ENCODE measurements at places on chromosomes 1 and 21. TPM values are rescaled to one million over a fixed set of nuclear protein-coding genes. Genes with fewer than 3 reads are reported as not detected.
A peak's percentile ranks its signal among the peaks of the same experiment; 100 is the strongest.

CYB561D1 gene
- total RNA-seq: 15.1 TPM

LRP8 gene
- total RNA-seq: 9.2 TPM

TNFRSF9 gene
- total RNA-seq: 0.47 TPM

RIPPLY3 gene
- total RNA-seq: 0.44 TPM

ZNF648 gene
- not detected for total RNA-seq

SUMO3 gene
- 88.2 TPM for total RNA-seq

GRCh38 chr1:230730977-230731376 is 16.2 kb upstream of the CAPN9 start:
- no peaks in the 10 kb centered on the region for H3K4me1 ChIP-seq
- H3K36me3 ChIP-seq: no peaks in the 10 kb centered on the region
- no peak for DNase-seq
- no peaks in the 10 kb centered on the region for H3K27me3 ChIP-seq
- H3K27ac ChIP-seq: no peak overlapping the region

DNA sequence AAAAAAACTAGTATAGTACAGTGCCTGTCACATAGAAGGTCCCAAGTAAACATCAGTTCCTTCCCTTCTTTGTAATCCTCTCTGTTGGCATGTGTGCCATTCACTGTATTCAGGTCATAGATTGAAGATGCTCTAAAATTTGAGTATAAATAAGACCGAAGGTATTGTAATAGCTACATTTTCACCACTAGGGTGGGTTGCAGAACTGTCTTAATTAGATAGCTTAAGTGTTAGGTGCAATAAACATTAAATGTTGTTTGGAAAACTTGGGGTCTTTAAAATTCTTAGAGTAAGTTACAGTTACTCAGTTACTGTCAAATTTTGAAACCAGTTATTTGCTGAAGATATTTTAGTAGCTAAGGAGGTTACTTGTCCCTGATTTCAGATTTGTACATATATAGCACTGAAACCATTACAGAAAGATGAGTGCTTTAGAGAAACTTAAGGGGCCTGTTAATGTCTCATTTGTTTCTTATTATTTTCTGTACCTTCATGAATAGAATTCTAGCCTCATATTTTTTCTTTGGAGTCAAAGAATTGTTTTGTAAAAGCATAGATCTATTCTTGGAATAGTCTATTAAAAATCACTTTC is 24.3 kb downstream of the PER3 start:
- no peaks in the 10 kb centered on the region for H3K27me3 ChIP-seq
- H3K27ac ChIP-seq: no peak overlapping the region
- peaks cover 87% of the 10 kb centered on the region for H3K36me3 ChIP-seq
- no peak overlapping the region for H3K4me3 ChIP-seq

DNA sequence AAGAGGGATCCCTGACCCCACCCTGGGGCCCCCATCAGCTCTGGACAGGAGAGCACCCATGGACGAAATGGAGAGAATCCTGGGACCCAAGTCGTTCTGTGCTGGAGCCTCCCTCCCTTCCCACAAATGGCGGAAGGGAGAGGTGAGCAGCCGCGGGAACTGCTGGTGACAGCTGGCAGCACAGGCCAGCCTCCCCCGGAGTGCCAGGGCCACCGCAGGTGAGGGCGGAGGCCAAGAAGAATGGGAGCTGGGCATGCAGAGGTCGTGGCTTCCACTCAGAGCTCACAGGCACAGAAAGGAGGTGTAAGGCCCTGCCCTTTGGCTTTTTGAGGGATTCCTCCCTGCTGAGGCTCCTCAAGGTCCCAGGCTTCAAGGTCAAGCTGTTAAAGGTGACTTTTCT is 24.6 kb downstream of the SLC1A7 start:
- peaks cover 9% of the 10 kb centered on the region for H3K4me1 ChIP-seq
- no peaks in the 10 kb centered on the region for H3K27me3 ChIP-seq
- DNase-seq: no peak
- no peak overlapping the region for H3K27ac ChIP-seq
- H3K36me3 ChIP-seq: no peaks in the 10 kb centered on the region

- no peaks in the 10 kb centered on the region for H3K36me3 ChIP-seq
- no peak overlapping the region for H3K27ac ChIP-seq
- H3K27me3 ChIP-seq: no peaks in the 10 kb centered on the region
- H3K4me3 ChIP-seq: no peak overlapping the region
- DNase-seq: no peak
Measured at GRCh38 chr1:89780721-89781120, 40.1 kb upstream of the LRRC8D start.

DNA sequence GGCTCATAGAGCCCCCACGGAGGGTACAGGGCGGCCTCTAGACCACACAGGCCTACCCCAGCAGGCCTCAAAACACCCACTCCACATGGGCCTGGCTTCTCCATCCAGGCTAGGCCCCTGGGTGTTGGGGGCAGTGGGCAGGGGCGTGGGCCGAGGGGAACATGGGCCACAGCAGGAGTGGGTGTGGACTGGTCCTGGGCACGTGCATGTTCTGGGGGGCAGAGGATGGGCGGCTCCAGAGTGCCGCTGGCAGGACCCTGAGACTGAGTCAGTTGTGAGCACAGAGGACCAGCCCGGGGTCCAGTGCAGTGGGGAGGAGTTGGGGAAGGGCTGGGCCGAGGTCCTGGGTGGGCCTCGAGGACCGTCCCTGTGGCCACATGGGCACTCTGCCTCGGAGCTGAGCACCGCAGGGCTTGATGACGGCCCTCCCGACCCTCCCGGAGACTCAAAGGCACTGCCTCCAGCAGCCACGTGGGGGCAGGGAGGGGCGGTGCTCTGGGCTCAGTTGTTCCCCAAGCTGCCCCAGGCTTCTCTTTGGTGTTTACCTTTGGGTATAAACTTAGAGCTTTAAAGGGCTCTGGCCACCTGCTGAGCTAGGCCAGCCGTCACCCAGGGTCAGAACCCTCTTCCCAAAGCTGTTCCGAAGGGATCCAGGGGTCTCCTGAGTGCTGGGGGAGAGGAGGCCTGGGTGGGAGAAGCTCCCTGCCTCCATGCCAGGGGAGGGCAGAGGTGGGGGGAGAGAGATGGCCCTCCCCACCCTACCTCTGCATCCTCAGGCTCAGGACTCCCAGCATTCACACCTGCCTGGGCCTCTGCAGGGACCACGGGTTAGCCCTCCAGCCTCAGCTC is 79.9 kb downstream of the MORN1 start:
- peak overlapping the region; percentile 92 for H3K27ac ChIP-seq
- no peaks in the 10 kb centered on the region for H3K27me3 ChIP-seq
- H3K36me3 ChIP-seq: peaks cover 30% of the 10 kb centered on the region
- peak; percentile 75 for DNase-seq
- H3K4me3 ChIP-seq: no peak overlapping the region

All from lower lobe of right lung (tissue), 2 donors.